Anterior cingulate cortex (tissue), 58 donors: ENCODE measurements at places on chromosomes 2 and 18.
A peak's percentile ranks its signal among the peaks of the same experiment; 100 is the strongest.

DNA sequence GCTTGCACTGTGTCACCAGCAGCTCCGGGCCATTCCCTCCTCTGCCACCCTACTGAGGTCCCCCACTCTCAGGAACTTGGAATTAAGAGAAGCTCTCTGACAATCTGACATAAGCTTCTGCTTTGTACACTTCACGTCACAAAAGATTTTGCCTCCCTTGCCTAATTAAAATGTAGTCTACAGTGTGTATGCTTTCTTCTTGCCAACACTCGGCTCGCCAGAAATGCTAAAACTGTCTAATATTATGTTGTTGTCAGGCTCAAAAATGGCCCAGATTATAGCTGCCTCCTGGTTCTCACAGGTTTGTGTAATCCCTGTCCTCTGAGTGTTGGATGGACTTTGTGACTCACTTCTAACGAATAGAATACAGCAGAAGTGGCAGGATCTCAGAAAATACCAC, 474.7 kb downstream of the MBD2 start:
- no peak for DNase-seq

DNA sequence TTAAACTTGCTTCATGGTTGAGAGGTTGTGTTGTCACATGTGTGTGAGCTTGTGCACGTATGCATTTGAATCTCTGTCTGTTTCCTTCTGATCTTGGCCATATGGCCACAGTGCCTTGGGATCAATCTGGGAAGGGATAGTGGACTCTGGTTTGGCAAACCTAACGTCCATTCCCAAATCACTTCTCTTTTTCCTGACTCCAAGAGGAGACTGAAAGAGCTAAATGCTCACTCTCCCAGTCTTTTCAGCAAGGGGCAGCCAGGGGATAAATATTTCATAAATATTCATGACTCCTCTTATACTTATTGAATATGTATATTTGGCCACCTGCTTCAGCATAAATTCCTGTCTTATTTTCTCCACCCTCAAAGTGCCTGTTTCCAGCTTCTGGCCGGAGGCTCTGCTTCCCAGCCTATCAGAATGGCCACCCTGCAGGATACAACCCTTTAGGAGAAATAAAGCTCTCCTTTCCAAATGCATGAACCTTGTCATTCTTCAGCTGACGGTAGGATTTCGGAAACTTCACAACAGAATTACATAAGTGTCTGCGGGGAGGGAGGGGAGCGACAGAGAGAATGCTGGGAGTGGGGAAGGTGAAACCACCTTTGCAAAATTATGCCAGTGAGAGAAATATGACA, 112.2 kb upstream of the COPS8 start:
- DNase-seq, result no peak

DNA sequence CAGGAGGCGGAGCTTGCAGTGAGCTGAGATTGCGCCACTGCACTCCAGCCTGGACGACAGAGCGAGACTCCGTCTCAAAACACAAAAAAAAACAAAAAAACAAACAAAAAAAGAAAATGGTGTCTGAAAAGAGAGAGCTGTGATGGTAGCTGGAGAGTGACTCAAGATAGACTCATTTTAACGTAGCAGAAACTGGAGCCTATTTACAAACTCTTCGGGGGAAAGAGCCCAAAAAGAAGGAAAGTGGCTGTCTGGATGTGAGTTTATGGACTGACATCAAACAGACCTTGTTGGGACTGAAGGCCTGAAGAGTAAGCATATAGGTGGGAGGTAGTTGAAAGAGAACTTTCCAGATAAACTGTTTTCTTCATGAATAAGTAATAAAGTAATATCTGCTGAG, 51.8 kb downstream of the LIMS1 start:
- no peak for DNase-seq

- DNase-seq, result no peak
These were observed 13.7 kb downstream of the GATA6 start for GRCh38 chr18:22182884-22183697.

- no peak for DNase-seq
These were observed 51.7 kb upstream of the CCDC85A start for GRCh38 chr2:56132138-56132537.

GRCh38 chr2:152624805-152625204, 92.5 kb downstream of the PRPF40A start:
- no peak for DNase-seq

GRCh38 chr2:84556190-84556589, 39.9 kb downstream of the DNAH6 start:
- DNase-seq, result no peak

- DNase-seq, result no peak
These were observed 248.5 kb upstream of the RND3 start for GRCh38 chr2:150735894-150736498.

GRCh38 chr2:174072069-174072468, 106.9 kb upstream of the SP3 start:
- DNase-seq, result no peak

DNA sequence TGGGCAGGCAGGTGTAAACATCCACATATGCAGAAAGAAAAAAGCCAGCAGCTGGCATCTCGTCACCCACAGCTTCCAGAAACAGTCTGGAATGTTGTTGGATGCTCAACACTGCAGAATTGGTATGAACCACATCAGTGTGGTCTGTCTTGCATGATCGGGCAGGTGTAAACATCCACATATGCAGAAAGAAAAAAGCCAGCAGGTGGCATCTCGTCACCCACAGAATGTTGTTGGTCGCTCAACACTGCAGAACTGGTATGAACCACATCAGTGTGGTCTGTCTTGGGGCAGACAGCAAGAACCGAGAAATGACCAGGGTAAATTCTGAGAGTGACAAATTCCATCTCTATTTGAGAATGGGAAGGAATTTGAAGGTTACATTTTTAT, 39.6 kb downstream of the DOCK10 start:
- DNase-seq, result no peak

- no peak for DNase-seq
These were observed 31.9 kb downstream of the PTPN18 start for GRCh38 chr2:130387804-130388203.

DNA sequence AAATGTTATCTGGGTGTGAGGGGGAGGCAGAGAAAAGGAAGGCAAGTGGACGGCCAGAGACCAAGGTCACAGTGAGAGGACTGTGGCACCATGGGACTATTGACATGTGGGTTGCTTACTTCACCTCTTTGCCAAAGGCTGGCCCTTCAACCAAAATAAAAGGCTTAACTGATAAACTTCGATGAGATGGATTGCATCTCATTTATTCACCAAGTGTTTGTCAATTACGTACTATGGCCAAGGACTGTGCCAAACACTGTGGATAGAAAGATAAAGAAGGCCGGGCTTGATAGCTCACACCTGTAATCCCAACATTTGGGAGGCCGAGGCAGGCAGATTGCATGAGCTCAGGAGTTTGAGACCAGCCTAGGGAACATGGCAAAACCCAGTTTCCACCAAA, 98.7 kb upstream of the CCBE1 start:
- no peak for DNase-seq

- DNase-seq, result no peak
These were observed 447.1 kb upstream of the HS6ST1 start for GRCh38 chr2:128765811-128766210.

DNA sequence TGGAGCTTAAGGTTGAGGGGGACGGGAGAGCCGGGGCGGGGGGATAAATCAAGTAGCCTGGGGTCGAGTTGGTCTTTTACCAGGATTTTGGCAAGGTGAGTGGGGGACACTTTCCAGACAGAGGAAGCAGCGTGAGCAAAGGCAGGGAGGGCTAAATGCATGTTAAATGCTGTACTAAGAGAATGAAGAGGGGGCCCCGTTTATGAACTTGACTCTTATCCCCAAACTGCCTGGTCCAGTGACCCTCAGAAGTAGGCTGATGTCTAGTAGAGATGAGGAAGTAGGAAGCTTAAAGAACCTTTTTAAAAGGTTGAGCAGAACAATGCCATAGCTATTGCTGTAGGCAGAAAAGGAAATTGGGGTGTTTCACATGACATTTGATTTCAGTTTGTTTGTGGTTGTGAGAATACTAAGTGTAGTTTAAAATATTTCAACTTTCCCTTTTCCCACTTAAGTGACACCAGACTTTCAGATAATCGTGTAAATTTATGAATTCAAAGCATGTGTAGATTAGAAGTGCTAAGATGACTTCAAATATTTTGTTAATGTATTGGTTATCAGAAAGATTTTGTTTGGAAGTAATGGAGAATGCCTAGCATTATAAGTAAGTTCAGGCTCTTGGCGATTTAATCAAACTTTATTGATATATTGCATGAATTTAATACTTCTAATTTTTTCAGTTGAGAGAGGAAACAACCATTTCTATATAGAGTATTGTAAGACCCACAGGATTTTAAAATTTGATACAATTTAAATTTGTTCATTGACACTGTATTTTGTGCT, 1.8 kb downstream of the REL start:
- no peak for DNase-seq

- DNase-seq, result no peak
These were observed 680 bp downstream of the CTDSP1 start for GRCh38 chr2:218400167-218400929.

GRCh38 chr18:74793746-74794145, 196.1 kb downstream of the ZNF407 start:
- no peak for DNase-seq

GRCh38 chr2:119706221-119706620, 27.2 kb downstream of the TMEM177 start:
- DNase-seq, result no peak

GRCh38 chr2:74262681-74263080, 64.3 kb downstream of the MTHFD2 start:
- DNase-seq, result no peak

GRCh38 chr2:227818675-227819397, 5.2 kb downstream of the CCL20 start:
- no peak for DNase-seq

DNA sequence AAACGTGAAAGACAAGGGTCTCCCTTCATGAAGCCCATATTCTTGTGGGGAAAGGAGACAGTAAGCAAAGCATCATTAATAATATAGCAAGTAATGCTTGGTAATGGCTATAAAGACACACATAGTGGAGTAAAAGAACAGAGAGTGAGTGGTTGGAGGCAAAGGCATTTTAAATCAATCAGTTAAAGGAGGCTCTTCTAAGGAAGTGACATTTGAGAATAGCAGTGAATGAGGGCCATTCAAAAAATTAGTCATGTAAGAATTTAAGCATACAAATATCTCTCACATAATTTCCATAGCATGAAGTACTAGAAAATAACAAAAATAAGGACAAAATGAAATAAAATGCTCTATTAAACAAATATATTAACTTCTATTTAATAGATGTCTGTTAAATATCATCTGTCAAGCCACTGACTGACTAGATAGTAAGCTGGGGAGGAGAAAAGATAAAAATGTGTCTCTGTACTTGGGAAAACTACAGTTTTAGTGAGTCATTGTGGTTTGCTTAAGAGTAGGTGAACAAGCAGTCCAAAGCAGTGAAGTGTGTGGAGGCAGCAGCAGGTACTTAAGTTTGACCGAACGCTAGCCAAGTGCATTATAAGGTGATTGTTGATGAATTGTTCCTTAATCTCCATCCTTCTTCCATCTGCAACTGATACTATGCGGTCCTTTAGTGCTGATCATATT, 160.1 kb downstream of the PARD3B start:
- DNase-seq, result no peak

- no peak for DNase-seq
These were observed 256.7 kb downstream of the ATAD2B start for GRCh38 chr2:23670245-23670592.

GRCh38 chr18:57780706-57781347, 22.3 kb downstream of the ATP8B1 start:
- DNase-seq, result no peak

DNA sequence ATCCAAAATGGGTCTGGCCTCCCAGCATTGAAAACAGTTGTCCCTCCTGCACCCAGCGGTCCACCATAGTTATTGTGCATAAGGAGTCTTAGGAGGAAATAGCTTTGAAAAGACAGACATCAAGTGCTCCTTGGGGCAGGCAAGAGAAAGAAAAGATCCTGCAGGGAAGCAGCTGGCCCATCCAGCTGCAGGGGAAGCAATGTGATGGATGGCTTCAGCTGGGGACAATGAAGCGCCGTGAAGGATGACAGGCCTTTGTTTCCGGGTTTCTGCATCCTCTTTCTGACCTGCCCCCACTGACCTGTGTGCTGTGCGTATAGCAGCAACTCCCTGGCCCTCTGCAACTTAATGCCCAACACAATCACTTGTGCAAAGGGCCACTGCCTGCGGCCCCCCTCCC, 142.9 kb upstream of the NCKAP5 start:
- DNase-seq, result no peak

DNA sequence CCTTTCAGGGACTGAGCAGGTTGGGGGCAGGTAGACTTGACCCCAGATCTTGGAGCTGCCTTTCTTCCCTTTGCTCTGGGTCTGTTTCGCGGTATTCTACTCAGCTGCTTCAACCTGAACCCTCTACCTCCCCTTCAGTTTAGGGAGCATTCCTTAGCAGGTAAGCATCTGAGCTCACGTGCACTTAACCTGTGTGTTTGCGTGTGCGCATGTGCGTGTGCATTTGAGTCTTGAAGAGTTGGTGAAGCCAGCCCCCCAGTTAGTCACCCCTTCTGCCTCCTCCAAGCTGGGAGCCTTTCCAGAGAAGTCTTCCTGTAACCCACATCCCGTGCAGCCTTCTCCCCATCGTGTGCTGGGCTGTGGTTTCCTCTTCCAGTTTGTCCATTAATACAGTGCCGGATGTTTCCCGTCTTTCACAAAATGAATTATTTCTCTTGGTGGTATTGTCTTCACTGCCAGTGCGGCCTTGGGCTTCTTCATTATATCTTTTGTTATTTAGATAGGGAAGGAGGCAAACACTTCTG, 33.2 kb downstream of the B3GNT2 start:
- DNase-seq, result no peak

- DNase-seq, result no peak
These were observed 43.7 kb downstream of the MYO3B start for GRCh38 chr2:170221317-170222288.

GRCh38 chr18:70464343-70465114, 175.7 kb downstream of the SOCS6 start:
- DNase-seq, result peak; percentile 50
